ENCODE measurements at places on chromosomes 3 and 15. TPM values are rescaled to one million over a fixed set of nuclear protein-coding genes. Genes with fewer than 3 reads are reported as not detected.

Gene SEMA3B
- total RNA-seq, result 25.4 TPM

Gene NR1I2
- total RNA-seq, result not detected

Gene MAP1A
- 25.2 TPM for total RNA-seq

Gene PSTPIP1
- total RNA-seq, result 7.4 TPM

Gene KLHL40
- total RNA-seq, result not detected

Gene MORC1
- total RNA-seq, result not detected

Gene SLC12A1
- total RNA-seq, result not detected

Gene SCAMP5
- total RNA-seq, result 1.9 TPM

Gene INSYN1
- total RNA-seq, result 5.1 TPM

Gene SAMD7
- not detected for total RNA-seq

Gene CPB1
- total RNA-seq, result not detected

Gene SCN11A
- total RNA-seq, result 3.0 TPM

Gene ALCAM
- 33.4 TPM for total RNA-seq

Gene MESP2
- not detected for total RNA-seq

GRCh38 chr3:176513604-176514003 is 683.7 kb downstream of the TBL1XR1 start:
- H3K27ac ChIP-seq, result no peak overlapping the region
- H3K36me3 ChIP-seq, result no peaks in the 10 kb centered on the region
- no peaks in the 10 kb centered on the region for H3K27me3 ChIP-seq
- H3K4me3 ChIP-seq, result no peak overlapping the region
- no peak for DNase-seq

DNA sequence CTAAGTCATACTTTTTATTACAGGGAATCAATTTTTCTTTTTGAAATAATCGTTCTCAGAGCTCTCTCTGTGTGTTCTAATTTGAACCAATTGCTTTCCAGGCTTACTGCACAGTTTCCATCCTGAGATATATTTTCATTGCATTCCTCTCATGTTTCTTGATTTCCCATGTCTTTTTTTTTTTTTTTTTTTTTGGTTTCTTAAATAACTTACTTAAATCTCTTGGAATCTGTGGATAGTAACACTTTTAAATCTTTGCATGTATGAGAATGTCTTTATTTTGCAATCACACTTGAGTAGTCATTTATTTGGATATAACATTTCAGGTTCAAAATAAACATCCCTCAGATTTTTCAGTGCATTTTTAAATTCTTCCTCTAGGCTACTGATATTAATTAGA is 14.5 kb upstream of the ABTB1 start:
- no peaks in the 10 kb centered on the region for H3K27me3 ChIP-seq
- no peaks in the 10 kb centered on the region for H3K4me1 ChIP-seq
- no peak overlapping the region for H3K27ac ChIP-seq
- DNase-seq, result no peak

DNA sequence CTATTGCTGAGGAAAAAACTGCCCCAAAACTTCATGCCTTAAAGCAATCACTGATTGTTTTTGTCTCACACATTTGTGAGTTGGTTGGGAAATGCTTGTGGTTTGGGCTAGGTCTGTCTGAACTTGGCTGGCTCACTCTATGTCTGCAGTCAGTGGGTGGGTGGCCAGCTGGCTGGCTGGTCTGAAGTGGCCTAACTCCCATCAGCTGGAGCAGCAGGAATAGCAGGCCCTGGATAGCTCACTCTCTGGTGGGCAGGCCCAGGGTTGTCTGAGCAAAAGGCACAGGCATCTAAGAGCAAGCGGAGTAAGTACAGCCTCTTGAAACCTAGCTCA is 37.7 kb upstream of the PRR20G start:
- H3K27me3 ChIP-seq, result no peaks in the 10 kb centered on the region
- no peak overlapping the region for H3K4me3 ChIP-seq
- no peak overlapping the region for H3K27ac ChIP-seq
- H3K4me1 ChIP-seq, result no peaks in the 10 kb centered on the region
- DNase-seq, result no peak

DNA sequence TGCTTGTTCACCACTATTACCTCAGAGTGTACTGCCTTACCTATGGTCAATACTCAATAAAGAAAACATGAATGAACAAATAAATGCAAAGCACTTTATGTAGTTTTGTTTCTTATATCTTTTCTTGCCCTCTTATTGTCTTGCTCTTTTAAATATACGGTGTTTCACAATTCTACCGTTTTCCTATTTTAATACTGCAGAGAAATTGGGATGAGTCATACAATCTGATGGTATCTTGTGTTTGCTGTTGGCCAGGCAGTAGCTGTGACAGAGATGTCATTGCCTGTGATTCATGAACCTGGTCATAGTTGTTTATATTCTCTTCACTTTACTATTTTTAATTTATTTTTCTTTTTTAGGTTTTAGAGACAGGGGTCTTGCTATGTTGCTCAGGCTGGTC is 48.3 kb downstream of the SERP1 start:
- no peaks in the 10 kb centered on the region for H3K36me3 ChIP-seq
- DNase-seq, result no peak
- H3K4me1 ChIP-seq, result no peaks in the 10 kb centered on the region

DNA sequence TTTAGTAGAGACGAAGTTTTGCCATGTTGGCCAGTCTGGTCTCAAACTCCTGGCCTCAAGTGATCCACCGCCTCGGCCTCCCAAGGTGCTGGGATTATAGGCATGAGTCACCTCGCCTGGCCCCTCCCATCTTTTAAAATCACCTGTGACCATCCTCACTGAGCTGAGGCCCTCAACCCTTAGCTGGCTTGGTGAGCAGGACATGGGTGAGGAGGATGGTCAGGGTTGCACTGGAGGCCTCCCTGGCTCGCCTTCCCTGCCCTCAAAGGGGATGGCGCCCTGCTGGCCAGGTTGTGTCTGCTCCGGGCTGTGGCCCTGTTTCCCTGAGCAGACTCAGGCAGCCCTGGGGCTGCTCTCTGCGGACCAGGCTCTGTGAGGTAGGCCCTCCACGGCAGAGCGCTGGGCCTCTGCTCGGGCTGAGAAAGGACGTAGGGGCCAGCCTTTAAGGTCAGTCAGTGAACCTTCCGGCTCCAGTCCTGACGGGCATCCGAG is 33.7 kb downstream of the SYNM start:
- H3K4me3 ChIP-seq, result no peak overlapping the region
- H3K36me3 ChIP-seq, result peaks cover 21% of the 10 kb centered on the region
- H3K27me3 ChIP-seq, result no peaks in the 10 kb centered on the region
- DNase-seq, result no peak

GRCh38 chr3:129703913-129704312 is 97.4 kb upstream of the PLXND1 start:
- no peaks in the 10 kb centered on the region for H3K4me1 ChIP-seq
- H3K36me3 ChIP-seq, result no peaks in the 10 kb centered on the region
- no peak overlapping the region for H3K27ac ChIP-seq
- no peaks in the 10 kb centered on the region for H3K27me3 ChIP-seq
- no peak overlapping the region for H3K4me3 ChIP-seq

GRCh38 chr3:171982828-171983227 is 56.5 kb upstream of the FNDC3B start:
- no peak overlapping the region for H3K4me3 ChIP-seq
- no peak overlapping the region for H3K27ac ChIP-seq
- no peaks in the 10 kb centered on the region for H3K4me1 ChIP-seq
- no peaks in the 10 kb centered on the region for H3K27me3 ChIP-seq
- H3K36me3 ChIP-seq, result no peaks in the 10 kb centered on the region

DNA sequence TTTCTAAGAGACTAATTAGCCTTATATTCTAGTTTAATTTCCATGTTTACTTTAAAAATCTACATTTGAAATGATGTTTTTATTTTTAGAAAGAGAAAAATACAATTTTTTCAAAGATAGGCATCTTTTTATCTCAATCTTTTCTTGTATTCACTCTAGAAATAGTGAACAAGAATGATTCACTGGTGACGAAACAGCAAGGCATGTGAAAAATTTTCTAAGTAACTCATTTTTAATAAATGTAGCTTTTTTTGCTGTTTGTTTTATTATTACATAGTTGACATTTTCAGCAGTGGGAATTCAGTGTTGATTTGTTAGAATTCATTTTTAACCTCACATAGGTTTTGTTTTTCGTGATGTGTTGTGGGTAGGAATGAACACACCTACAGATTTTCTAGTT is 1226.4 kb downstream of the NSUN3 start:
- DNase-seq, result no peak
- no peaks in the 10 kb centered on the region for H3K4me1 ChIP-seq

GRCh38 chr15:46278486-46279090 is 643.8 kb downstream of the SQOR start:
- no peak for DNase-seq
- H3K27ac ChIP-seq, result no peak overlapping the region
- no peaks in the 10 kb centered on the region for H3K4me1 ChIP-seq

- H3K4me3 ChIP-seq, result no peak overlapping the region
- H3K4me1 ChIP-seq, result peaks cover 19% of the 10 kb centered on the region
- H3K27ac ChIP-seq, result peak overlapping the region; percentile 46
- no peaks in the 10 kb centered on the region for H3K36me3 ChIP-seq
These were observed 82.7 kb downstream of the ABHD5 start for GRCh38 chr3:43773273-43774094.

GRCh38 chr3:6179761-6180160 is 681.2 kb upstream of the GRM7 start:
- no peak for DNase-seq
- H3K36me3 ChIP-seq, result no peaks in the 10 kb centered on the region
- H3K4me3 ChIP-seq, result no peak overlapping the region
- H3K4me1 ChIP-seq, result no peaks in the 10 kb centered on the region
- no peaks in the 10 kb centered on the region for H3K27me3 ChIP-seq

GRCh38 chr3:194121891-194122631 is 13.9 kb upstream of the HES1 start:
- H3K4me1 ChIP-seq, result no peaks in the 10 kb centered on the region
- no peak overlapping the region for H3K4me3 ChIP-seq
- no peak overlapping the region for H3K27ac ChIP-seq
- no peaks in the 10 kb centered on the region for H3K27me3 ChIP-seq

DNA sequence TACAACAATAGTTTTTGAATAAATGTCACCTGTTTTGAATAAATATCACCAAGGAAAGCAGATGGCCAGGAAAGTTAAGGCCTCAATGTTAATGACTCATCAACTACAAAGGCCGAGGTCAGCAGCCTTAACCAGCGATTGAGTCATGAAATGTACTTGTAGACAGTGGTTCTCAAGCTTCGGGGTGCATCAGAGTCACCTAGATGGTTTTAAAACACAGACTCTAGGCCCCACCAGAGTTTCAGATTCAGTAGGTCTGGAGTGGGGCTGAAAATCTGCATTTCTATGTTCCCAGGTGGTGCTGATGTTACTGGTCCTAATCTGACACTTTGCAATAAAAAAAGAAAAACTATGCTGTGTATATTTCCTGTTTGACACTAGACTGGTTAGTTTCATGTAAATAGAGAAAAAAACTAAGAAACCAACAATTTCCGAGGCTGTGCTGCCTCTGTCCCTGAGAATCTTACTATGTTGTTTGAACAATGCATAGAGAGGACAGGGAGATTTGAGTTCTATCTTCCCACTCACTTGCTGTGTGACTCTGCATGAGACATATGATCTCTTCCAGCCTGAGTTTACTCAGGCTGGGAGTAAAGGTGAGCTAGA is 9.8 kb downstream of the RAB27A start:
- no peaks in the 10 kb centered on the region for H3K27me3 ChIP-seq
- no peaks in the 10 kb centered on the region for H3K36me3 ChIP-seq
- no peak overlapping the region for H3K4me3 ChIP-seq
- H3K27ac ChIP-seq, result no peak overlapping the region

DNA sequence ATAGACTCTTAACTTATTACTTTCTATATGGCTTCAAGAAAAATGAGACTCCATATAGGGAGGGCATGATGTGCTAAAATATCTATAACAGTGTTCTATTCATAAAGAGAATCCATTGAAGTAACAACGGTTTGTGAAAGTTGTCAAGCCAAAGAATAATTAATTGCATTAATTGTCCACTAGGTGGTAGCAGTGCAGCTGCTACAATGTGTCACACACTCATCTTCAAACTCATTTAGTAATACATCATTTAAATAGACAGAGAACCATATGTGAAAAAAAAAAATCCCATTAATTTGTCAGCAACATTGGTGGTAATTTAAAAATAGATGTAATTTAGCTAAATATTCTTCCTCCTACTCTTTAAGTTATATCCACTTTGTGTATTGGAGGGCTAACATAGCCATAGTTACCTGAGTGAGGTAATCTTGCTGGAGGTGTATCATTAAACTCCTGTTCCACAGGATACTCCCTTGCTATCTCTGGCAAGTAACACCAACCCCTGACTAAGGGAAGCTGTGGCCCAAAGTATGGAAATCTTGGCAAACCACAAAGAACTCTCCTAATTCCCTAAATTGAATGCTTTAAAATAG is 3.7 kb upstream of the CPA3 start:
- H3K4me1 ChIP-seq, result no peaks in the 10 kb centered on the region
- H3K36me3 ChIP-seq, result no peaks in the 10 kb centered on the region
- no peaks in the 10 kb centered on the region for H3K27me3 ChIP-seq
- DNase-seq, result no peak

DNA sequence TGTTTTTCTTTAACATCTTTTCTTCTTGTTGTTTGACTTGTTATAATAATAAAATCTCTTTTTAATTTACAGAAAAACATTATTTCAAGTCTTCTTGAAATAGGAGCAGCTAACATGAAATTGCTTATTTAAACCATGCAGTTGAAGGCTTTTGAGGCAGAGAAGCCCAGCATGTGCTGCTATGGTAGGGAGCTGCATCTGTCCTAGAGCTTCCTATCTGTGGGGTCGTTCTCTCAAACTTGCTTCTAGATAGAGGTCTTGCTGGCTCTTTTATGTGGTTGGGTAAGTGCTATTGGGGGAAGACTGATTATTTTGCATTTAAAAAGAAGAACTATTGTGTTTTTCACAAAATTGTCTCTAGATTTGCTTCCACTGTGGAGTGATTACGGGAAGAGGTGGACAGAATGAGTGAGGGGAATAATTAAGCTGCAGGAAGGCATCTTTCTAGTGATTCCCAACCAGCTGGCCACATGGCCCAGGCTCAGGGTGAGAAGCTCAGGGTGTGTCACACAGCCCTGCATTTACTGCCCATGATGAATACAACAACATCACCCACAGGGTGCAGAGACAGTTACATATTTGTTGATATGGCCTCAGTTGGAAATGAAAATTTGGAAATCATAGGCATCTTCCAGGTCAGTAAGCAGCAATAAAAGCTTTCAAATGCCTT is 98.7 kb downstream of the CHST2 start:
- H3K4me1 ChIP-seq, result no peaks in the 10 kb centered on the region
- no peak overlapping the region for H3K27ac ChIP-seq
- no peaks in the 10 kb centered on the region for H3K36me3 ChIP-seq
- DNase-seq, result no peak
- H3K4me3 ChIP-seq, result no peak overlapping the region

DNA sequence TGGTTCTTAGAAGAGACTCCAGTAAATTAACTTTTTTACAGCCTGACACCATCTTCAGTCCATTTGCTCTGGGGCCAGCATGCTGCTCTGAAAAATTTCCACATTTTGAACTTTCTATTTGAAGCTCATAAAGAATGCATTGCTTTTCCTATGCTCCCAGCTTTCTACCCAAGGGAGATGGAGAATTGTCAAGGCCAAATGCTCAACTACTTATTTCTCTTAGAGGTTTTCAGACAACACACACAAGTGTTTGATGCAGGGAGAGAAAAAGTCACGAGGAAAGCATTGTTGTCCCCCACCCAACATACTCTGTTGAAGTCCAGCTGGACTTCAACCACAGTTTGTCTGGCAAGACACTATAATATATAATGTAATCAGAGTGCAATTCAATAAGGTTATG is 100.3 kb upstream of the CADPS start:
- no peaks in the 10 kb centered on the region for H3K36me3 ChIP-seq
- H3K4me1 ChIP-seq, result no peaks in the 10 kb centered on the region
- DNase-seq, result no peak
- no peak overlapping the region for H3K27ac ChIP-seq
- no peaks in the 10 kb centered on the region for H3K27me3 ChIP-seq
